NCI-H460 (cell line): ENCODE measurements at places on chromosomes 11 and 22.

DNA sequence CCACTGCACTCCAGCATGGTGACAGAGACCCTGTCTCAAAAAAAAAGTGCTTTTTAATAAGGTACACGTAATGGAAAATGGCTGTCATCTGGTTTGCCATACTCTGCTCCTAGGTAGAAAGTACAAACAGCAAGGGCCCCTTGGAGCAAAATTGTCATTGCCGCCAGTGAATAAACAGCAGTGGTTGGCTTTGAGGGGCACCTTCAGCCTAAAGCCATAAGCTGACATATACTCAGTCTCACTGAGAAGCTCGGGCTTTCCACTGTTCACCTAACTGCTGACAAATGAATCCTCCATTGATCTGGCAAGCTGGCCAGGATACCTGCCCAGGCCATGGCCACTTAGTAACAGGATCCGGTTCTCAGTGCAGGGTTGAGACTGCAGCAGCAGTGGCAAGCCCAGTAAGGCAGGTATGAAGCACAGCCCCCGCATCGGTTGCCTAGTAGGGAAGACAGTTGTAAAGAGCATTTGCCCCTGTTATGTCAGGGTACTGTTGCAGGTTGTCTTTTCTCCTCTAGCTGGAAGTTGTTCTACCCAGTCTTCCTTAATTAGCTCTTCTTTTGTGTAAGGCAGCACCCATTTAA is 38.8 kb downstream of the MARK2 start:
- no peak for DNase-seq

DNA sequence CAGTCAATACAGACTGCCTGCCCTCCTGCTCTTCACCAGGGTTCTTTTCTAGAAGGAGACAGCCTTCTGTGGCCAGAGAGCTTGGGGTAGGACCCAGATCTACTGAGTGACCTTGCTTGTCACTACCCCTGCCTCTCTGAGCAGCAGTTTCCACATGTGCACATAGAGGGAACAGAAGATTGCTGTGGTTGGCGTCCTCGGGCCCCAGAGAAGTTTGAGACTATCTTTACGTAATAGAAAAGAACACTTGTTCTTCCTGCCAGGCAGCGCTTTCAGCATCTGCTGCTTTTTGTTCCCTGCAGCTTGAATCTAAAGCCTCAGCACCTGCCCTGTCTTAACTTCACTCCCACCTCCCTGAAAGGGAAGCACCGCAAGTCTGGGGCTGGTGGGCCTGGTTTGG is 1.9 kb upstream of the FKBP2 start:
- DNase-seq: no peak

GRCh38 chr22:46971099-46971763 is 208.8 kb downstream of the TBC1D22A start:
- no peak for DNase-seq

DNA sequence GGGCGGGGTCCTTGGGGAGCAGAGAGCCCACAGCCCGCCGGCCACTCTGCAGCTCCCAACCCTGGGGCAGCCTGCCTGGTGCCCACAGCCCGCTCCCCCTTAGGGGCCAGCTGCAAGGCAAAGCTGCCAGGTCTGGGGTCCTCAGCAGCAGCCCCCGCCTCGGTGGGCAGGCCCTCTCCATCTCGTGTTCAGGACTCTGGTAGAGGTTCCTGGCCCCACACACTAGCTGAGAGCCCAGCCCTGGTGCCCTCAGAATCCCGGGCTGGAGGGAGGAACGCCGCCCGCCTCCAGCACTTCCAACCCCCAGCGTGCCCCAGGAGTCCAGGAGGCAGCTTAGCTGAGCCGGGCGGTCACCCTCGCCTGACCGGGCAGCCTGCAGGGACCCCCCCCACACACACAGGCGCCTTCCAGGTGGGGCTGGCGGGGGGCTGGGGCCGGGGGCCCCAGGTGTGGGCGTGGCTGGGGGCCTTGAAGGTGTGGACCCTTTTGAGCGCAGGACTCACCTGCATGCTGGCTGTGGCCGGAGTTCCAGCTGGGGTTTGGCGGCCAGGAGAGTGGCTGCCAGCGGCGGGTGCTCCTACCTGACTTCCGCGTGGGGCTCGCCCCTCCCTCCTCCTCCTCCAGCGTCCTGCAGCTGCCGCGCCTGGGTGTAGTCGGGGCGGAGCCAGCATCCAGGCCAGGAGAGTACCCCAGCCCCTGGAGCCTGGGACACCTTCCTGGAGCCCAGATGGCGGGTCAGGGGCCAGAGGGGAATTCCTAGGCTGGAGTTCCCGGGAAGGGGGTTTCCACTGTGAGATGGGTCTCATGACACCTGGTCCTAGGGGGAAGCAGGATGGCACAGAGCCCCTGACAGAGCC is at the start of gene ANO9:
TSS of gene ANO9 (minus strand) at position 594 of the 857 bp plus-strand sequence. CDS start at position 509, 85 bp downstream.
- DNase-seq: no peak

- DNase-seq: no peak
Observed at GRCh38 chr22:49788504-49788903, 39.2 kb downstream of the BRD1 start.

DNA sequence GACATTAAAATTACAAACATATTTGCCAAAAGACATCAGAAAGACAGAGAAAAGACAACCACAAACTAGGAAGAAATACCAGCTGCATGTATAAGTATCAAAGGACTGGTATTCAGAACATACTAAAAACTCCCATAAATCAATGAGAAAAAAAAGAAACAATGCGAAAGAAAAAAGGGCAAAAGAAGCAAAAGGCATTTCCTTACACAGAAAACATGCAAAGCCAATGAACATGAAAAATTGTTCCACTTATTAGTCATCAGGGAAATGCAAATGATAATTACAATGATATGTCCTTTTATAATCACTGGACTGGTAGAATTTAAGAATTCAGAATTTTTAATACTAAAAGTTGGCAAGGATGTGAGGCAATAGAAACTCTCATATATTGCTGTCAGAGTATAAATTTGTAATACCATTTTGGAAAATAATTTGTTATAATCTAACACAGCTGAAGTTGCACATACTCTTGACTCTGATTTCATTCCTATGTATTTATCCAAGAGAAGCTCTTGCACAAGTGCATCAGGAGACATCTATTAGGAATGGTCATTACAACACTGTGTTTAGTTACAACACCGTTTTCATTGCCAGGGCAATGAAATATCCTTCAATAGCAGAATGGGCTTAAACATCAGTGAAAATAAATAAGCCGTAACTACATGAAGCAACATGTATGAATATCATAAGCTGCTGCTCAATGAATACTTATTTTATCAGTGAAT is 279.7 kb downstream of the SWAP70 start:
- no peak for DNase-seq

DNA sequence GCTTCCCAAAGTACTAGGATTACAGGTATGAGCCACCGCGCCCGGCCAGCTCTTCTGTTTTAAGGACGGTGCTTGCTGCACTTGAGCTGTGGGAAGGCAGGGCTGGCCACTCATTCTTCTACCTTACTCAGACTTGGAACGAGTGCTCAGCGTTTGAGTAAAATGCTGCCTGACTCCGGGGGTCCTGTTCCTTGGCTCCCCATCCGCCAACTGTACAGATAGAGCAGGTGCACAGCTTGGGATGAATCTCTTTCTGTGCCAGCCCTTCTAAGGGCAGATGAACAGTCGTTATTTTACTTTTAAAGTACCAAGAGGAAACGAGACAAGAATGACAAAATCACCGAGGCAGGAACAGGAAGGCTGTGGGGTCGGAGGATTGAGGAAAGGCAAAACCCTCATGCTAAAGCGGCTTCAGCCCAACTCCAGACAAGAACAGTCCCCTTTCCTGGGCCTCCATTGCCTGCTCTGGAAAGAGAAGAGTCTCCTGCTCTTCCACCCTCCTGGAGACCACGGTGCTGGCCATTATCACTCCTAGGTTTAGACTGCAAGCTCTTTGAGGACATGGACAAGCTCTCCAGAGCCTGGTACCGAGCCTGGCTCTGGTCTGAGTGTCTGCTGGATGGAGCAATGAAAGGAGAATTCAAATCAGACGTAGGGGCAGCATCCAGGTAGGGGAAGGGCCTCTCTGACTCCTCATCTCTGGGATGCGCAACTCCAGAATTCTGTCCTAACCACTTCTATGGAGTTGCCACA is 1.1 kb upstream of the SUN2 start:
- DNase-seq: no peak

DNA sequence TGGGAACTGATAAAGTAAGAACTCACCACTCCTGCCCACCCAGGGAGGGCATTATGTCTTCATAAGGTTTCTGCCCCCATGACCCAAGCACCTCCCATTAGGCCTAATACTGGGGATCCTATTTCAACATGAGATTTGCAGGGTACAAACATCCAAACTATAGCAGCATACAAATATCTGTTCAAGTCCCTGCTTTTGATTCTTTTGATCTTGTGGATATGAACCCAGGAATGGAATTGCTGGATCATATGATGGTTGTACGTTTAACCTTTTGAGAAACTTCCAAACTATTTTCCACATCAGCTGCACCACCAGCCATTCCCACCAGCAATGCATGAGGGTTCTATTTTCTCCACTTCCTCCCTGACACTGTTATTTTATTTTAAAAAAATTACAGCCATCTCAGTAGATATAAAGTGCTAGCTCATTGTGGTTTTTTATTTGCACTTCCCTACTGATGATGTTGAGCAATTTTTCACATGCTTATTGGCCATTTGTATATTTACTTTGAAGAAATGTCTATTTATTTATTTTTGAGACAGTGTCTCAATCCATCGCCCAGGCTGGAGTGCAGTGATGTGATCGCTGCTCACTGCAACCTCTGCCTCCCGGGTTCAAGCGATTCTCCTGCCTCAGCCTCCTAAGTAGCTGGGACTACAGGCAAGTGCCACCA is 7.1 kb upstream of the ATG16L2 start:
- peak; percentile 69 for DNase-seq

DNA sequence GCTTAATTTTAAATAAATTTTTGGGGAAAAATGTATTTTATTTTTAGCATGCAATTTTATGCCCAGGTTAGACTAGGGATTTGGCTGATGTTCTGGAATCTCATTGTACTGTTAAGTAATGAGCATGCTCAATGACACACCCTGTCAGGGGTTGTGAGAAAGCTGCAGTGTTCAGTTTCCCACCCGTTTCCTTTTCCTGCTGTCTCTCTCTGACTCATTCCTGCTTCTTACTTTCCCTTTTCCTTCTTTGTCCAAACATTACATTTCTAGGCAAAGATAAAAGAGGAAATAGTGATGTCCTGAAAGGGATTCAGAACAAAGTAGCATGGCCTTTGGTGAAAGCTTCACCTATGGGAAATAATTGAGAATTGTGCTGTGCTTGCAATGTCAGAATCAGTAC is 22.7 kb downstream of the OOSP3 start:
- peak; percentile 16 for DNase-seq

- no peak for DNase-seq
Observed at GRCh38 chr11:85307366-85307765, 319.8 kb downstream of the DLG2 start.

DNA sequence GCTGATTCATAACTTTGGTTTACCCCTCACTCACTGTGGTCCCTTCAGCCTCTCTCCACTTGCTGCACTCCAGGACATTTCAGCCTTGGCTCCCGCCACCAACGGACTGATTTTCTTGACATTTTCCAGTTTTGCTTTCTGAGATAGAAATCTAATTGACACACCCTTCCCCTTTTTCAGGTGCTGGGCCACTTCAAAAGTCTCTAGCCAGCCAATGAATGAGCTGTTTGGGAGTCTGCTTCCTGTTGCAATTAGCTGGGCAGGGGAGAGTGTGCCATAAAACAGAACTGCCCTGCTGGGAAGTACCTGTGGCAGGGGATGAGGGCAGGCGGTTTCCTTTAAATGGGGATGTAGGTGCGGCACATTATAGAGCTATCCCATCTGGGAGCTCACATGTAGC is 21.1 kb upstream of the PLET1 start:
- no peak for DNase-seq

DNA sequence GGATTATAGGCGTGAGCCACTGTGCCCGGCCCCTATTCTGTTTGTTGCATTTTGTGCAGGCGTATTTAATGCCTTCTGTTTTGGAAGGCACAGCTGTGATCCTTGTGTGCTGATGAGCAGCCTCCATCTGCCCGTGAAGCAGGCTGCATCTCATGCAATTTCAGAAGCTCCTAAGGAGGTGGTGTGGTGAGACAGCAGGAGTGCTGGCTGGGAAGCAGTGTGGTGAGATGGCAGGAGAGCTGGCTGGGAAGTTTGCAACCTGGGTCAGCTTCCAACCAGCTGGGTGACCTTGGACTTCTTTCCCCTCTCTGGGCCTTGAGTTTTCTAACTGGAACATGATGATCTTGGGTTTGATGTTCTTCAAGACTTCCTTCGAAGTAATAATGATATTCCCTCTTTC is 525.1 kb downstream of the TBC1D22A start:
- DNase-seq: no peak

DNA sequence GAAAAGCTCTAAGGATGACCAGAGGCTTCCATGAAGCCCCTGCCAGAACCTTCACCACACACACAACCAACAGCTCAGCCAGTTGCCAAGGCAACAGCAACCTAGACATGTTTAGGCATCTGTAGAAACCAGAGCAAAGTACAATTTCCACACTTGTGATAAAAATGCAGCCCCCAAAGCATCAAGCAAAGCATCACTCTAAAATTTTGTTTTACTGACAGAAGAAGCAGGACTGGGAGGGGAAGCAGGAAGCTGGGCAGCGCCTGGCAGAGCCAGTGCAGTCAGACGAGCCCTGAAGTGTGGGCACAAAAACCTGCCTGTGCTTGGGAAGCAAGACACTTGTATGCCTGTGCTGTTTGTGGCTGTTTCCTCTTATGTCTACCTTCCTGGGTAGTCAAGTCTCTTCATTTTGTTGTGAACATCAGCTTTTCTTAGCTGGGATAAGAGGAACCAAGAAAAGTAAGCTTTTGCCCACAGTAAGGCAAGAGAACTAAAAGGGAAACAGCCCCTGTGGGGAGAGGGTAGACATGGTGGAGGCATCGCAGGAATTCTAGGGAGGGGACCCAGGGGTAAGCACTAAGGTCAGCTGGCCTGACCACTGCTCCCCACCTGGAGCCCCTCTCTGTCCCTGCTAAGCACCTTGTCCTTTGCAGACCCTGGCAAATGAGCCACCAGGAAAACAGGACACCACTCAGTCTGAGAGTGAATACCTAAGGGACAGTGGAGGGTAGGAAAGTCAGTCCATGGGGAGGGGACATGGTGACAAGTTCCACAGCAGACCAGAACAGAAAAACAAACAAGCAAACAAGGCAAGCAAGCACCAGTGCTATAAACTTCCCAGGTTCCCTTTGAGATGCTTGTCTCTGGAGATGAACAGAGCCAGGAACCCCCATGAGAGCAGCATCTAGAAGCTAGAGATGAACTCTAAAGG is 13.4 kb downstream of the PACSIN2 start:
- DNase-seq: no peak

DNA sequence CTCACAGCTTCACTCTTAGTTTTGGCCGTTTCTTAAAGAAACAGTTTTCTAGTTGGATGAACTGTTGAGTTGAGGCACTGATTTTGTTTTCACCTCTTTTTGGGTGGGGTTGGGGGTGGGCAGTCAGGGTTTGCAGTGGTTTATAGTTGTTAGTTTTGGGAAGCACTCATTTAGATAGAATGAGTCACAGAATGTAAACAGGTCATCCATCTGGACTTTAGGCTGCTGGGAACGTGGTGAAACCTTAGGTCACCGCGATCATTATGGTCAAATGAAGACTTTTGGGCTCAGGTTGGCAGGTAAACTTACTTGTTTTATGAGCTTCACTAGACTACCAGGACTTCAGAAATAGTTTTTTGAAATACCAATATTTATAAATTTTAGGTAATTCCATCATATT is 48.4 kb downstream of the CSTPP1 start:
- DNase-seq: no peak

GRCh38 chr11:68373189-68373814 is 60.9 kb downstream of the LRP5 start:
- no peak for DNase-seq
